ENCODE measurements at places on chromosomes 5 and 9.
A peak's percentile ranks its signal among the peaks of the same experiment; 100 is the strongest.

GRCh38 chr9:103397868-103398600 lies 402.9 kb downstream of the CYLC2 start:
- DNase-seq: peak; percentile 25

DNA sequence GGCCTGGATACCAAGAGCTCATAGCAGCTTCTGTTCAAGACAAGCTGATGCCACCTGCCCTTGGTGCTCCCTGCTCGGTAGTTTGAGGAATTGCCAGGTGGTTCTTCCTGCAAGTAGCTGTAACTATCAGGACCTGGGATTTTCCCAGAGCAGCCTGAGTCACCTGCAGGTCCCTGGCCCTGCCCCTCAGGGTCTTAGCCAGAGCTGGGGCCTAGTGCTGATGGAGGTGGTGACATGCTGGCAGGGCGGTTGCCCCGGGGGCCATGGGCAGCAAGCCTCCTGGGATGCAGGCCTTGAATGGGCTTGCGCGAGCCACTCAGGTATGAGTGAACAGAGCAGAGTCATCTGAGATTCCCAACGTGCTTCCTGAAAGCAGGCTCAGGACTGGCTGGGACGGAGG lies 262.3 kb downstream of the HSPA4 start:
- DNase-seq: no peak

GRCh38 chr5:6708814-6709213 lies 4.4 kb upstream of the TENT4A start:
- DNase-seq: peak; percentile 7

GRCh38 chr5:100161868-100162267 lies 373.3 kb upstream of the FAM174A start:
- DNase-seq: no peak

- DNase-seq: no peak
Measured at GRCh38 chr5:159514229-159514810, 184.0 kb upstream of the IL12B start.

DNA sequence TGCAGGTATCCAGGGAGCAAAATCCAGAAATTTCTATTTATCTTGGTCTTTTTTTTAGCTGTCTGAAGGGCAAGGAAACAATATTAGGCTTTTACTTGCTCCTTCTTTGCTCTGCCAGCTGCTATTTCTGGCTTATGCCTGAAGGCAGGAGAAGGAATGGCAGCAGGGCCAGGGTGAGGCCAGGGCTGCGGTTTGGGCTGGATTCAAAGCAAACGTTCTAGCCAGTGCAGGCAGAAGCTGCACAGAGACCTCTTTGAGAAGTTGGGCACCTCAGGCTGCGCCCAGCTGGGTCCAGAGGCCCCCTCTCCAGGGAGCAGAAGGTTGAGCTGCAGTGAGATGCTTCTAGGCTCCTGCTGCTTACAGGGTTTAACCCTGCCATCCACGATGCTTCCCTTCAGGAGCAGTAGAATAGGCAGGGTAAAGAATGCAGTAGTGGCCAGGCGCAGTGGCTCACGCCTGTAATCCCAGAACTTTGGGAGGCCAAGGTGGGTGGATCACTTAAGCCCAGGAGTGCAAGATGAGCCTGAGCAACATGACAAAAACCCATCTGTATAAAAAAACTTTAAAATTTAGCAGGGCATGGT lies 201.2 kb downstream of the ADCY2 start:
- no peak for DNase-seq

DNA sequence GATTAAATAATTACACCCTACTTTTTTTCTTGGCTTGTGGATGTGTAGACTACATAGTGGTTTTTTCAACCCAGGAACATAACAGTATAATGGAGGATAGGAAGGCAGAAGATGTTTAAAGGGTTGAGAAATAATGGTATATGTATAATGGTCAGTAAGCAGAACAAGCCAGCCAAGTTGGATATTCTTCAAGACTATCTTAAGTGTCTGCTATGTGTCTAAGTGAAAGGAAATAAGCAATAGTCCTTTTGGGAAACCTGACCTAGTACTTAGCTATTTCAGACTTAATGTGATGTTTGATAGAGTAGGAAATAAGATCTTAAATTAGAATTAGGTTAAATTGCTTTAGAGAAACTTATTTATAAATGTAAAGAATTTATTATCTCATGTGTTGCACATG lies 85.7 kb downstream of the PTPDC1 start:
- no peak for DNase-seq

DNA sequence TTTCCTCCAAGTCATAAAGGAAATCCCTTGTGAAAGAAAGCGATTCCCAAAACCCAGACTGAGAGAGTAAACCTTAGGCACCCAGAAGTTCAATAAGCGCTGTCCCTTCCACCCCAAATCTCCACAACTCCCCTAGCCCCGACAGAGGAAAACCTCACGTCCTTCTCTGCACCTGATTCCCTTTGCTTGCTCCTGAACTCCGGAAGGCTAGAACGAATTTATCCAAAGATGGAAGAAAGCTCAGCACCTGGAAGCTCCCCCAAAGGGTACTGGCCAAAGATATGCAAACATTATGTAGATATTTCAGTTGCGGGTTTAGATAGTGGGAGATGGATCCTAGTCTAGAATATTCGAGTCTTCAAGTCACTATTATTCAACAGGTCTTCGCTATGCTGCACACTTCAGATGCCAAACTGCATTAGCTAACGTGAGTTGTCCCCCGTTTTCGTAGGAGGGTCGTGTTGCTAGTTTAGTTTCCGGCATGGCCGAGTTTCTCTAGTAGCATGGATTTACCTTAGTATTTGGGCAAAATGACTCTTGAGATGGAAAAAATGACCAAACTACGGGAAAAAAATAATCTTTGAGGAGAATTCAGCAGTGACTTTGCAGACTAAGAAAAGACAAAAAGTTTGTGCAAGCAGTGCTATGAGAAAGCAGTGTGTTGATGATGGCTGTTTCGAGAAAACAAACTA lies 27.7 kb downstream of the NR2F1 start:
- no peak for DNase-seq

DNA sequence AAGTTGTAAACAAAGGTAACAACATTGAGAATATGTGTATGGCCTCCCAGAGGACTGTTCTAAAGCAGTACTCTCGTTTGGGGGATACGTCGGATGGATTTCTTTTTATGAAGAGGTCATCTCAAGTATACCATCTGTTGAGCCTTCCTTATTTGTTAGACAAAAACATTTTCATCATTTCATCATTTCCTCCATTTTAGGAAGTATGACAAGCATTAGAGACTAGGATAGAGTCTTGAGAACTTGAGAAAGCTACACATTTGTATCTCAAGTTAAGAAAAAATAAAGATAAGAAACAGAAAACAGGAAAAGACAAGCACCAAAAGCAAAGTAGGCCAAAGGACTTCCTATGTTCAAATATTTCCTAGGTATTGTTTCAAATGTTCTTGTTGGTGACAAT lies 307.0 kb downstream of the EFNA5 start:
- no peak for DNase-seq

GRCh38 chr5:130035388-130035787 lies 131.1 kb downstream of the CHSY3 start:
- no peak for DNase-seq

GRCh38 chr5:171739271-171739670 lies 46.3 kb upstream of the SMIM23 start:
- no peak for DNase-seq

DNA sequence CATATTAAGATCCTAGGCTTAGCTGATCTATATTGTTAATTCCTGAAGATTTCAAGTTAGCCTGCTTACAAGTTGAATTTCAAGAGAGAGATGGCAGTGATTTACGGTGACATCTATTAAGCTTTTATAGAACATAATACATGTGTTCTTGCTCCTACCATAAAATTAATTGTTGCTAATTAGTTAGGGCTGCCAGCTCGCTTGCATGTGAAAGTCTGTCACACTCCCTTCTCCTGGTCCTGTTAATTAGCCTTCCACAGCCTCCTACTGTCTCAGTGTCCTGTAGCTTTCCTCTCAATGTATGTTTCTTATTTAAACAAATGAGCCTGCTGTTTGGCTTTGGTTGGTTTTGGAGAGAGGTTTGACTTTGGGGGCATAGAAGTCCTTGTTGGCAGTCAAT lies 247.2 kb downstream of the NTRK2 start:
- no peak for DNase-seq

DNA sequence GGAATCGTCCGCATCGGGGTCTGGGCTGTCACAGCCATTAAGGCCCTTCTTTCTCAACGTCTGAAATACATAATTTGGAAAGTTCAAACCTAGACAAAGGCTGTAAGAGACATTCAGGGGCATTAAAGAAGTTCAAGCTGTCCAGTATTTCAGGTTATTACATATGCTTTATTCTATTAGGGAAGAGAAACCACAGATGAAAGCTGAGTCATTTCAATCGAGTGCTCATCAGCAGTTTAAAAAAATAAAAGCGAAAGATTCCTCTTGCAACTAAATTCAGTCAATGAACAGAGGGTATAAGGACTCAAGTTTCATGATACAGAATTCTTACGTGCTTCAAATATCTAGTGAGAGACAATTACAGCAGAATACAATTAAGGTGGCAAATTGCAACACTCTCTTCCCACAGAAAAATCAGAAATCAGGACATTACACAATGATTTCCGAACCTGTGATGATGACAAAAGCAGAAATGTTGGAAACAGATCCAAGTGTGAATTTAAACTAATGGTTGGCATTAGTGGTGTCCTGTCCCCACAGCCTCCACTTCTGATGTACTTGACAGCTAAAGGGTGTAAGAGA lies 121.6 kb downstream of the MEF2C start:
- no peak for DNase-seq

GRCh38 chr5:88675168-88675707 lies 207.7 kb downstream of the MEF2C start:
- no peak for DNase-seq

DNA sequence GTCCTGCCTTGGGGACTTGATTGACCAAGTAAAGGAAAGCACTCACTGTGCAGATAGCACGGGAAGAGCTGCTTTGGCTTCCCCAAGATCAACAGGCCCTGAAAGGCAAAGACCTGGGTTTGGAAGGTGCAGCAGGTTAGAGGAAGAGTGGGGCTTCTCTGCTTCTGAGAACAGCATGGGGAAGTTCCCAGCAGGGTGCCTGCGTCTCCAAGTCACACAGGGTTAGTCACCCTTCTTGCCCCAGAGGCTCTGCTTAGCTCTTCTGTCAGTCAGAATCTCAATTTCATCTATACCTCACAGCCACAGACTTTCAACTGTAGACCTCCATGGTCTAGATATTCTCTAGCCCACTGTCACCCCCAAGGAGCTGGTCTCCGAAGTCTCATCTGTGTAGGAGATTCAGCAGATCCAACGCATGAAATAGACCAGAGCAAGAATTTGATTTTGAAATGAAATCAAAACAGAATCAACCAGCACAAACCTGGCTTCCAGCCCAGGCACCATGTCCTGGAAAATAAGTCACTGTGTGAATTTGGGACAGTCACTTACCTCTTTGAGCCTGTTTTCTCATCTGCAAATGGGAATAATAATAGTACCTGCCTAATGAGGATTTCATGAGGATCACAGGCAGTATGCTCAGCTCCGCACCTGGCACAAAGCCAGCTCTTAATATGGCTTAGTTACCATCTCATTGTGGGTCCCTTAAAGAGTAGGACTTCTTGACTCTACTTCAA lies 64.0 kb downstream of the SFXN1 start:
- DNase-seq: no peak

DNA sequence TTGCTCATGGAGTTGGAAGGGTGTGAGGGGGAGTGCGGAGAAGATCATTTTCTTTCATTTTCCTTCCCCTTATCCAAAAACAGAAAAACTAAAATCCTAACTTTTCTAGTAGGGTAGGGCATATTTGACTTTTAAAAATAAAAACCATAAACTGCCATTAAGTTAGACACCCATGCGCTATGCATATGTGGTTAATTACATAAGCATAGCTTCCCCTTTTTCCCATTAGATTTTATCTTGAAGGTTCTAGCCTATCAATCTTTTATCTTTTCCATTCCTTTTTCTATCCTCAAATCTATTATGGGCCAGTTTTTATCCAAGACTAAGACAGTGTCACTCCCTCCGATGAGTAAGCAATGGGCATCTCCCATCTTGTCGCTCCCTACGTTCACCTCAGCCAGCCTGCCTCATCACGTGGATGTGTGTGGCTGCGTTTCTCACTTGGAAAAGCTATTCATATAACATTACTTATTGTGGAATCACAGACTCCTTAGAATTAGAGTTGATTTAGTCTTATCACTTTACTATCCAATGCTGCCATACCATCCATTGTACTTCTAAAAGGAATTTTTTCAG lies 49.2 kb downstream of the PCSK5 start:
- no peak for DNase-seq

DNA sequence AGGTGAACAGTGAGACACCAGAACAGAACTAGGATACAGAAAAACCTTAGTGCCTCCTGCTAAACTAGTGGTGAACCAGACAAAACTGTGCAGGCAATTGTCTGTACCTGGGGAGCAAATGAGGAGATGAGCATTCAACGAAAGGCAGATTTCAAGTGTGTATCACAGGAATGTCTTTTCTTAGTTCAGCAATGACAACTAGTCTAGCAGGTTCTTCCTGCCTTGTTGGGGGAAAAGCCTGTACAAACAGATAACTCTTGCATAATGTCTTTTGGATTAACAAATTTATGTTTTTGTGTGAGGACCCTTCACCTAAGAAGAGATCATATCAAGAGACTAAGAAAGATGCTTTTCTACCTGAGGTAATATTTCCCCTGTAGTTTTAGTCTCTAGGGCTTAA lies 21.8 kb upstream of the DENND4C start:
- no peak for DNase-seq

GRCh38 chr9:17905781-17906175 lies 326.9 kb downstream of the SH3GL2 start:
- peak; percentile 39 for DNase-seq

- no peak for DNase-seq
Measured at GRCh38 chr9:35500130-35500748, 10.3 kb downstream of the RUSC2 start.

DNA sequence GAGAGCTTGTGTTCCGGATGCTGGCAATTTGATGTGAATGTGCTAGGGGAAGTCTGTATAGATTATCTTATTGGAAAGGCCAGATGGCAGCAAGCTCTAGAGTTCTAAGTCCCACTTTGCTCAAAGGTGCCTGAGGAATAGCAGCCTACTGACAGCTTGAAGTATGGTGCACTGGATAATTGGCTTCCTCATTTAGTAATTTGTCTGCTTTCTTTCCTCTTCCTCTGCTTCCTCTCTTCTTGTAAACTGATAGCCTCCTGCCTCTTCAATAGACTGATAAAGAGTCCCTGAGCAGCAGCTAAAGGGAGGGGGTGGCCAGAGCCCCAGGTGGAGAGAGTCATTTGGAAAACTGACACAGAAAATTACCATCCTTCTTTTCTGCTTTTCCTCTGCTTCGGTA lies 177.3 kb downstream of the FGF1 start:
- DNase-seq: no peak

DNA sequence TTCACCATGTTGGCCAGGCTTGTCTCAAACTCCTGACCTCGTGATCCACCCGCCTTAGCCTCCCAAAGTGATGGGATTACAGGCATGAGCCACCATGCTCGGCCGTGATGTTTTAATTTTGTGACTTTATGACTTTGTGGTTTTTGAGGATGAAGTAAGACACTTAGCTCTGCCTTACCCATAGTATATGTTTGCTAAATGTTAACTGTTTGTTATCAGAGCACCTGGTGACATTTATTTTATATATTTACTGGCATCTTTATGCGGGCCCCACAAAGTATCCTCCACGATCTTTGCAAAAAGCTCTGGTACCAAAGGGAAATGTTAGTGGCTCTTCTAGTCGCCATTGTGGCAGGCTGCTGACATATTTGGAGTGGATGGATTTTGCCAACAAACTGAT lies 6.7 kb downstream of the SLC23A1 start:
- DNase-seq: no peak

GRCh38 chr5:133051061-133051541 lies 712 bp upstream of the HSPA4 start:
- no peak for DNase-seq

GRCh38 chr5:44426944-44427343 lies 37.7 kb upstream of the FGF10 start:
- DNase-seq: no peak

All from colonic mucosa (tissue), 4 donors.